Activated B cell treated with CpG ODN at 0.5 μM for 24 hours (primary cell): ENCODE measurements at places on chromosomes 7 and 10. TPM values are rescaled to one million over a fixed set of nuclear protein-coding genes. Genes with fewer than 3 reads are reported as not detected.
A peak's percentile ranks its signal among the peaks of the same experiment; 100 is the strongest.

DNA sequence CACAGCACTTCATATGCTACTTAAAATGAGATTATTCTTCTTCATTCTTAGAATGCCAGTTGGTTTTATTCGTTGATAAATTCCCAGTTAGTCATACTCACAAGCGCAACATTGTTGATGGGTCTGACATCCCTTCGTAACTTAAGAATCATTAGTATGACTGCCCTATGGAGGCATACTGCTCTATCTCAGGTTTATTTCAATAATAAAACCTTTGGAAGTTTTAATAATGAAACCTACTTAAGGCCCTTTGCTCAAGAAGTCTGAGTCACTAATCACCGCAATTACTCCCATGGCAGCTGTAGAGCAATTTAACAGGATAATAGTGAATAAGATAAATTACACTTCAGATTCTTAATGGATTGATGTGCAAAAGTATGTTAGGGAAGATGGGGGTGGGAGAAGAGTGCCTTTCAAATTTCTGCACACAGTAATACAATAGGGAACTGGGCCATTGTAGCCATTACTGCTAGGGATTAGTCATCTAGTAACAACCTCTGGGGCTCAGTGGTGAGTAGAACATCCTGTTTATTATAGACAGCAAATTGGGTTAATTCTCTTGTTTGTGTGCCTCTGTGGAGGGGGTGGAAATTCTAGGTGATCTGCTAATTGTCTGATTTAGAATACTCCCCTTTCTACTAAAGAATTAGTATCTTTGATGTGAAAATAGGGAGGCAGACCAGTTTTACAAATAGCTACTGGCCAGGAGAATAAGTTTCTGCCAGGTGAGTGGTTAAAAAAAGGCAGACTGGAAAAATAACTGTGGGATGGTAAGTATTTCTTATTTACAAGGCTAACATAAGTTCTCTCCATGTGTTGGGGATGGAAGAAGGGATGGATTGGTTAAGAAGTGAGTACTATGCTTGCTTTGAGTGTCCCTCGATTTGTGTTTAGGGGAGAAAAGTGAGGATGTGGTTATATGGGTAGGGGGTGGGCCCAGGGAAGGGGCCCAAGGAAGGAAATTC lies 74.5 kb upstream of the VKORC1L1 start:
- DNase-seq, result no peak

GRCh38 chr10:22475651-22476600 lies 130.6 kb downstream of the SPAG6 start:
- DNase-seq, result peak; percentile 36

GNG11 gene
- total RNA-seq, result 2.4 and 2.6 TPM in 2 replicates

EEPD1 gene
- total RNA-seq, result 0.59 and 0.64 TPM in 2 replicates

GRCh38 chr7:142867398-142868187 lies 12.7 kb downstream of the EPHB6 start:
- no peak for DNase-seq

- DNase-seq, result no peak
These were observed 715.9 kb downstream of the AUTS2 start for GRCh38 chr7:70314221-70314620.

GRCh38 chr10:74151879-74152722 lies 1.1 kb downstream of the ADK start:
- no peak for DNase-seq

GRCh38 chr7:127612263-127612662 lies 5.7 kb downstream of the PAX4 start:
- DNase-seq, result no peak

XRCC2 gene
- total RNA-seq, result 1.7 and 2.3 TPM in 2 replicates

GRCh38 chr7:18370633-18371032 lies 124.9 kb upstream of the HDAC9 start:
- no peak for DNase-seq

LIPK gene
- not detected in 2 replicates for total RNA-seq

EIF5AL1 gene
- 1.4 and 2.1 TPM in 2 replicates for total RNA-seq

- DNase-seq, result no peak
These were observed 83.3 kb downstream of the PAXIP1 start for GRCh38 chr7:154919344-154920225.

GRCh38 chr10:9228771-9229170 lies 1174.3 kb downstream of the GATA3 start:
- DNase-seq, result no peak

GRCh38 chr10:44628921-44629320 lies 244.0 kb upstream of the CXCL12 start:
- DNase-seq, result no peak

GRCh38 chr10:28754930-28755718 lies 77.8 kb downstream of the BAMBI start:
- DNase-seq, result no peak

LRRC4 gene
- 0.07 and 0.16 TPM in 2 replicates for total RNA-seq

- peak; percentile 72 for DNase-seq
These were observed 17.6 kb downstream of the DNAJB12 start for GRCh38 chr10:72337039-72337629.

CNPY1 gene
- total RNA-seq, result not detected in 2 replicates

DNA sequence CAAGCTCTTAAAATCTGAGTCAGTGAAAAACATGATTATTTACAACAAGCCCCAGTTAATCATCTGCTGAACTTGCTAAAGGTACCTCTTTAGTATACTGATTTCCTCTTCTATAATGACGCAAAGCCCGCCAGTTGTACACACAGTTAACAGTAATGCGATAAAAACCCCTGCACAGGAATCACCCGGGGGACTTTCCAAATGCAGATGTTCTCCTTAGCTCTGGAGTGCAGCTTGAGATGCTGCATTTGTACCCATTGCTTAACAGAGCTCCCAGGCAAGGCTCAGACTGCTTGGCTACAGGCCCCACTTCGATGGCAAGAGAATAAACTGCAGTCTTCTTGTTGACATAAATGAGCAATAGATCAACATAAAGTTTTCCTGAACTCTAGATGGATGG lies 279.6 kb upstream of the HGF start:
- DNase-seq, result no peak

- DNase-seq, result no peak
These were observed 990.3 kb upstream of the ZNF722 start for GRCh38 chr7:63008366-63008765.

TRPV5 gene
- 0.11 and 0.17 TPM in 2 replicates for total RNA-seq

- no peak for DNase-seq
These were observed 103.9 kb downstream of the GRID1 start for GRCh38 chr10:86262688-86263181.

IL6 gene
- total RNA-seq, result 64.4 and 72.3 TPM in 2 replicates

UCN3 gene
- not detected in 2 replicates for total RNA-seq

DNA sequence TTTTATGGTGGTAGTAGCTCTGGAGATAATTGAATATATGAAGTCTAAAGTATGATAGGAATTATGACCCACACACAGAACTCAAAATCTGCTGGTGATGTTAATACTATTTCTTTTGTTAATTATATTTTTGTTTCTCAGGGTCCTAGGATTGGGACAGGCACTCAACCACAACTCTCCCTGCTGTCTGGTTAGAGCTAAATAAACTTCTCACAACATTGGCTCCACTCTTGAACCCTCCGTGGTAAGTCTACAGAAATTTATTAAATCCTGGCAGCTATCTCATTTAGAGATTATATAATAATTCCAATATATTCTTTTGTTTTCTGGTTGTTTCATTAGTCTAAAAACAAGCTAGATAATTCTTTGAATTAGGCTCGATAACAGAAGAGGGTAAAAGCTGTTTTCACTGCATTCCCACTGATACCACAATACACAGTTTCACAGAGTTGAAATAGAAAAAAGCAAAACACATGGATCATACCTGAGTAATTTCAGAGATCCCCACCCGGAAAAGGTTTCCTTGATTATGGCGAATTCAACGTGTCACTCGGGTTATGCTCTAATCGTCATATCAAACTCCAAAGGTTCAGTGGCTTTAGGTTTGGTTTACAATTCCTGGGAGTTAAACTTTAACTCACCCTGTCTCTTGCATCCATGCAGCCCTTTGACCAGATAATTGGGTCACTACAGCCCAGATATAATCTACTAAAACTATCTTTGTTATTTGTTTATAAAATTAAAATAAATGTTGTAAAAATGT lies at the start of gene A1CF:
TSS of gene A1CF (minus strand) at position 531 of the 763 bp plus-strand sequence. CDS start 25,687 bp downstream, outside the sequence.
- DNase-seq, result no peak

GRCh38 chr10:93600446-93601145 lies 439 bp downstream of the RBP4 start:
- DNase-seq, result no peak

SLC26A5 gene
- not detected in 2 replicates for total RNA-seq

DNA sequence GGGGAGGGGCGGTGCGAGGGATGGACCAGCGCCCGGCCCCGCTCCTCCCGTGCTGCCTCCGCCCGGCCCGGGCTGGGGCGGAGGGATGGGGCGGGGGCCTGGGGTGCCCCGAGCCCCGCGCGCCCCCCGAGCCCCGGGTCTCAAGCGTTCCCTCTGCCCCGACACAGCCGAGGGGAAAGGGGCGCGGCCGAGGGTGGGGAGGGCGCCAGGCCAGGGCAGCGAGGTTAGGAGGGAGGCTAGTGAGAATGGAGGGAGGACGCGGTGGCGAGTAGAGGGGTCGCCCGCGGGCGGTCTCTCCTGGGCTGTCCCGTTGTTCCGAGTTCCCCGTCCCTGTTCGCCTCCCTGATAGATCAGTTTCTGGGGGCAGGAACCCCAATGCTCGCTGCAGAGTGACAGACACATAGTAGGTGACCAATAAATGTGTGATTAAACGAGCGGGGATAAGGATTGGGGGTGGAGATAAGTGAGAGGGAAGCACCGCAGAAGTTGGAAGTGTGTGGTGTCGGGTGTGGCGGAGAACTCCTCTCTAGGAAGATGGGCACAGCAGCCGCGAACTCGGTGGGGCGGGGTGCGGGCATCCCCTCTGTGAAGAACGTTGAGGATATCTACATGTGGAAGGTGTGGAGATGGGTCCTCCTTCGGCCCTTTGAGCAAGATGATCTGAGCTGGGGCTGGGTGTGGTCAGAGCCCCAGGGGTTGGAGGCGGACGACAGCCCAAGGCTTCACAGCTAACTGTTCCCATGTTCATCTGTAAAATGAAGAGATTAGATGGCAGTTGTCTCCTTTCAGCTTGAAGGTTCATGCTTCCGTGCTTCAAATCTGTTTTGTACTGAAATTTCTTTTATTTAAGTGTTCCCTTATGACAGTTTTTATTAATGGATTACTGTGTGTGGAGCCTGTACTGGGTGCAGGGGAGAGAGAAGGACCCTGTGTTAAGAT lies 580 bp downstream of the ZNF775 start:
- peak; percentile 32 for DNase-seq

GRCh38 chr10:99372546-99373271 lies 43.6 kb downstream of the CNNM1 start:
- DNase-seq, result no peak

DNA sequence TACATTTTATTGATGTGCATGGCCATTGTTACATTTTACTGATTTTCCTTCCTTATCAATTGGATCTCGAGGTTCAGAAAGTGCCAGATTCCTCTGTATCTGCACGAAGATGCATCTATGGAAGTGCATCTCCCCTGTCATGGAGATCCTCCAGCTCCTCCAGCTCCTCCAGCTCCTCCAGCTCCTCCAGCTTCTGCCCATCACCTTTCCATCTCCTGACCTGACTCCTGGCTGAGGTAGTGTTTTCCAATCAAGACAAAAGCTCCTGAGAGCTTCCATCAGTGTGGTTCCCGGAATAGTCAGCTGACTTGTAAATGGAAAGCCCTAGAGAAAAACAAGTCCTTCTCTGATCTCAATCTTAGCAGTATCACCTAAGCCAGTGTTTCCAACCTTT lies 90.8 kb upstream of the KLF6 start:
- DNase-seq, result no peak

AS3MT gene
- total RNA-seq, result 0.31 and 0.46 TPM in 2 replicates

DNA sequence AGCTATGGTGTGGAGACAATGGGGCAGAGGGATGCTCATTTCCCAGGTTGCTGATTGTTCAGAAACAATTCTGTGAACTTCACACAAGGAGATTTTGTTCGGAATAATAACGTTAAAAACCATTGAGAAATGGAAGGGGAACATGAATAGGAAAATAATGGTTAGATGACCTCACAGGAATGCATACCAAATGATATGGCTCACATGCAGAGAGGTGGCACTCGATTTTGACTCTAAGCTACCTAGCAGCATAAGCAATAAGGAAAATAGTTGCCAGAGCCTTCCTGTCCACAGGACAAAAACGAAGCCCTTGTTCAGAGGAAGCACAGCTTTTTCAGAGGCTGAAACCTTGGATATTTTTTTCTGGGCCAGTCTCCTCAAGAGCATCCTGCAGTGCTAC lies 293.1 kb downstream of the ZEB1 start:
- DNase-seq, result no peak

TMEM139 gene
- 0.34 and 0.47 TPM in 2 replicates for total RNA-seq

THNSL1 gene
- 3.8 TPM in 2 replicates for total RNA-seq

HOXA11 gene
- not detected in 2 replicates for total RNA-seq

SPDYE3 gene
- total RNA-seq, result not detected in 2 replicates

- DNase-seq, result no peak
These were observed 30.2 kb downstream of the C10orf71 start for GRCh38 chr10:49329146-49329505.

DNA sequence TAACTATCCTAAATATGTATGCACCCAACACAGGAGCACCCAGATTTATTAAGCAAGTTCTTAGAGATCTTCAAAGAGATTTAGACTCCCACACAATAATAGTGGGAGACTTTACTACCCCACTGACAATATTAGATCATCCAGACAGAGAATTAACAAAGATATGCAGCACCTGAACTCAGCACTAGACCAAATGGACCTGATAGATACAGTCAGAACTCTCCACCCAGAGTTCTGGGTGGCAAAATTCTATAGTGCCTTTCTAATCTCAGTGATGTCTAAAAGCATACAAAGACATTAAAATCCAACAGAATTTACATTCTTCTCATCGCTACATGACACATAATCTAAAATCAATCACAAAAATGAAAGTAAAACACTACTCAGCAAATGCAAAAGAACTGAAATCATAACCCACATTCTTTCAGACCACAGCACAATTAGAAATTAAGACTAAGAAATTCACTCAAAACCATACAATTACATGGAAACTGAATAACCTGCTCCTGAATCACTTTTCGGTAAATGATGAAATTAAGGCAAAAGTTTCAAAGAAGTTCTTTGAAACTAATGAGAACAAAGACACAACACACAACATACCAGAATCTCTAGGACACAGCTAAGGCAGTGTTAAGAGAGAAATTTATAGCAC lies 183.2 kb downstream of the AGMO start:
- no peak for DNase-seq

GRCh38 chr7:95213809-95214492 lies 110.4 kb downstream of the PON1 start:
- DNase-seq, result no peak

GRCh38 chr7:55099066-55099820 lies 80.4 kb downstream of the EGFR start:
- no peak for DNase-seq

POMZP3 gene
- total RNA-seq, result 9.8 and 14.3 TPM in 2 replicates

DNA sequence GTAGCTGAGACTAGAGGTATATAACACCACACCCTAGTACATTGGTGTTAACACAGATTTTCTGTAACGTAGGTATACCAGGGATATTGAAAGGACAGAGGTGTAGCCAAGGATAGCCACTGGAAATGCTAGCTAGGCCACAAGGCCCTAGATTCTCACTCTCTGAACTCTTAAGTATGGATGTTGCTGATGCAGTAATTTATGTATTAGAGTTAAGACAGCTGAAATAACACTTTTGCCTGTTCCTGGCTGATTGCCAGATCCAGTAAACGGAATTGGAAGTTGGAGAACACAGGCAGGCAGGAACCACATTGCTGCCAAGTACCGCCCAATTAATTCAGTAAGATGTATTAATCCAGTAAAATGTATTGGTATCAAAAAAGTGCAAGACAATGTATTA lies 1.8 kb downstream of the CALU start:
- no peak for DNase-seq
